ENCODE measurements at places on chromosomes 11 and 22.
A peak's percentile ranks its signal among the peaks of the same experiment; 100 is the strongest.

DNA sequence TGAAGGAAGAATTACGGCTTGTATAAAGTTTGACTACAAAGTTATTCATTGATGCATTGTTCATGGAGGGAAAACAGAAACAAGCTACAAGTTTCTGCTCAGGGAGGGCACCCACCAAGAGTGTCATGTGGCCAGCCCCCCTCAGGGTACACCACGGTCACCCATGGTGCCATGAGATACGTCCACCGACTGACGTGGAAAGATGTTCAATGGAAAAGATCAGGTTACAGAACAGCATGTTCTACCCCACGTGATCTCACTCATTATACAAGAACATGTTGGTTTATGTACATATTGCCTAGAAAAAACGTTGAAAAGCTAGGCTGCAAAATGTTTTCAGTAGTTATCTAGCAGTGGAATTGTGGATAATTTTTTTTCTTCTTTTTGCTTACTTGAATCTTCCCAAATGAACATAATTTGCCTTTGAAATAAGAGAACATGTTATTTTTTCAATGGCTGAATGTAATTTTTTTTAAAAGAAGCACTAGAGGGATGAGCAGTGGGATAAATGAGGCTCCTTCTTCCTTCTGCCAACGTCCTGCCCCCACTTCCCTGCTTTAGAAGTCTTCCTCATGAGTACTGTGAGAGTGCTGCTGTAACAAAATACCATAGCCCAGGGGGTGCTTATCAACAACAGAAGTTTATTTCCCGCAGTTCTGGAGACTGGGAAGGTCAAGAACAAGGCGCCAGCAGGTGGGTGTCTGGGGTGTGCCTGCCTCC is 22.5 kb downstream of the RCN1 start:
- no peak for DNase-seq

DNA sequence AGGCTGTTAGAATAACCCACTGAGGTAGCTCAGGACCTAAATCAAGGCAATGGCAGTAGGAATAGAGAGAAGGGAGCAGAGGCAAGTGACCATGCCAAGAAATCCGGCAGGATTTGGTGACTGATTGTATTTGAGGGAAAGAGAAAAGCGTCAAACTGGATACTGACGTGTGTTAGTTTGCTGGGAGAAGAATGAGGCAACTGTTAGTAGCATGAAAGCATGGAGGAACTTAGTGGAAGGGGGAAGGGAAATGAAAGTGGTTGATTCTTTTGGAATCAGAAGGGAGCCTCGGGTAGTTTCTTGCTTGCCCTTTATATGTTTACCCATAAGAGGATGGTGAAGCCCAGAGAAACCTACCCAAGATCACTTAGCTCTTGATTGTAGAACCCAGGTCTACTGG is 8.3 kb downstream of the PPFIBP2 start:
- DNase-seq: no peak

DNA sequence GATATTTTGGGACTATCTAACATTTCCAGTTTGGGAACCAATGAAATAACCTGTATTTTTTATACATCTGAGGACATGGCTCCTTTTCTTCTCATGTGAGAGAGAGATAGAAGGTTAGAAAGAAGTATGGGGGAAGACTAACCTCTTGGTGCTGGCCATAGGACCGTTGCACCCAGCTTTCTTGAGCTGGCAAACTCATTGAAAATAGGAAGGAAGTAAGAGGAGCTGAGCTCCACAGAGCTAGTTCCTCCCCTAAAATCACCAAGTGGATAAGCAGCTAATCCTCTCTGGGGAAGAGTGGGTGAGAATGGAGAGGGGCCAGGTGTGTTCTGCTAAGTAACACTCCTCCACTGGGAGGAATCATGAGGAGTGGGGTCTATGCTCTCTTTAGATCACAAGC is 387.4 kb upstream of the CADM1 start:
- DNase-seq: no peak

- DNase-seq: peak; percentile 11
Measured at GRCh38 chr11:27317751-27318150, 45.3 kb downstream of the CCDC34 start.

DNA sequence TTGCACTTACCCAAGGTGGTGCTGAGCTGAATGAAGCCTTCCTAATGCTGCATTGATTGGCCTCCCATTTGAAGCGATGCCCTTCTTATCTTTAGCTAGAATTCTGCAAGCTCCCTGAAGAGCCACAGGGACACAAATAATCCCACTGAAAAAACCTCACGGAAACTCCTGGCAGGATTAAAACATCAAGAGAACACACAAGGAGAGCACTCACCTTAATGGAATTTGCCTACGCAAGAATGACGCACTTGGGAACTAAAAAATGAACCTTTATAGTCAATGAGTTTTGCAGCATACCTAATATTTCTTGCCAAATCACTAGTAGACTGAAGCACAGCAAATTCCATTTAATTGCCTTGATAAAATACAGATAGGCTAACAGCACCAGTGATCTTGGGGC is 232.8 kb upstream of the UBASH3B start:
- no peak for DNase-seq

DNA sequence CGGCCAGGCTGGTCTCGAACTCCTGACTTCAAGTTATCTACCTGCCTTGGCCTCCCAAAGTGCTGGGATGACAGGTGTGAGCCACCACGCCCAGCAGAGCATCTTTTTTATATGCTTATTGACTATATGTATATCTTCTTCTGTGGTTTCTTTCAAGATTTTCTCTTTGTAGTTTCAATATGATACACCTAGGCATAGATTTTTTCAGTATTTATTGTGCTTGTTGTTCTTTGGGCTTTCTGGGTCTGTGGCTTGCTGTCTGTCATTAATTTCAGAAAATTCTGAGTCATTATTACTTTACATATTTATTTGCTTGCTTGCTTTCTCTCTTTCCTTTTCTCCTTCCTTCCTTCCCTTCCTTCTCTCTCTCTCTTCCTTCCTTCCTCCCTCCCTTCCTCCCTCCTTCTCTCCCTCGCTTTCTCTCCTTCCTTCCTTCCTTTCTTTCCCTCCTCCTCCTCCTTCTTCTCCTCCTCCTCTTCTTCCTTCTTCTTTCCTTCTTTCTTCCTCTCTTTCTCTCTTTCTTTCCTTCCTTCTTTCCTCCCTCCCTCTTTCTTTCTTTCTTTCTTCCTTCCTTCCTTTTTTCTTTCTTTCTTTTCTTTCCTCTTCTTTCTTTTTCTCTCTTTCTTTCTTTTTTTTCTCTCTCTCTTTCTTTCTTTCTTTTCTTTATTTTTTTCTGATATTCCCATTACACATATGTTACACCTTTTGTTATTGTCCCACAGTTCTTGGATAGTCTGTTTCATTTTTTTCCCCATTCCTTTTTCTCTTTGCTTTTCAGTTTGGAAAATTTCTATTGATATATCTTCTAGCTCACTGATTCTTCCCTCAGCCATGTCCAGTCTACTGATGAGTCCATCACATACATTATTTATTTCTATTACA is 10.9 kb upstream of the DCHS1 start:
- no peak for DNase-seq

DNA sequence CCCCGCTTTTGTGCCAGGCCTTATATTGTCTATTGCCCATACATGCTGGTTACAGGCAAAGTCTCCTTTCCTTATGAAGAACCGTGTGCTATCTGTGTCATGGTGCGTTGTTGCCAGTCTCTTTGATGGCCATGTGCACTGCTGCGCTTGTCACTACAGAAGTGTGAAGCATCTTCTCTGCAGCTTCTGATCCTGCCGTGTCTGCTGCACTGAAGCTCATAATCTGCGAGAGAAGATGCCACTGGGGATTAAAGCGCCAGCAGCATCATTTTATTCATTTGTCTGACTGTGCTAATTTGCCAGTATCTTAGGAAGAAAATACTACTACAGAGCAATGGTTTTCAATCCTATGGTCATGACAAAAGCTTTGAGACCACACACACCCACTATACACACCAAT is 330.1 kb downstream of the FAT3 start:
- no peak for DNase-seq

DNA sequence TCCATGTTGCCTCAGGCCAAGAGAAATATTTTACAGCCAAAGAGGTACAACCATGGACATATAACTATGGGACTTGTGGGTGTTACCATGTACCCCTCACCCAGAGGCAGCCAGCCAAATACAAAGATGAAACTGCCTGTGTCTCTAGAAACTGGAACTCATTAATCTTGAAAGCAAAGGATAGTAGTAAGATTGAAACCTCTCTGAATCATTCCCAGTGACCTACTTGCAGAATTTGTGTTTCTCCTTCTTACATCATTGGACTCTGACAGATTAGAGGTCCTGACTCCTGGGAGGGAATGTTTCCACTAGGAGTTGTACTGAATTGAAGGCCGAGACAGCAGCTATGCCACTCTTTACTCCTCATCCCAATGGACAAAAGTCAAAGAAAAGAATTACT is 257.4 kb upstream of the UBASH3B start:
- no peak for DNase-seq

GRCh38 chr11:2310786-2311352 is 9.1 kb downstream of the TSPAN32 start:
- DNase-seq: no peak

- DNase-seq: no peak
Measured at GRCh38 chr11:12767027-12767426, 92.8 kb downstream of the TEAD1 start.

DNA sequence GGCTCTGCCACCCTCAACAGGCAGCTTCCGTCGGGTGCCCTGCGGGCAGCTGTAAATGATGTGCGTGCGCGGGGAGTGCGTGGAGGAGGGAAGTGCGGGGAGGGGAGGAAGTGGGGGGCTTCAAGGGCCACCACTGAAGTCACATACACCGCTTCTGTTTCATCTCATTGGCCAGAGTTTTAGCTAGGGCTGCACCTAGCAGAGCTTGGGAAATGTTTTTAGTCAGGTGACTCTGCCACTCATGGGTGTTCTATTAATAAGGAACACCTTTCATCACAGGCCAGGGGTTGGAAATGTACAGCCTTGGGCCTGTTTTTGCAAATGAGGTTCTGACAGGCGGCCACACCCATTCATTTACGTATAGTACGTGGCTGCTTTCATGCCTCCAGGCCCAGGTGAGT is 14.6 kb downstream of the FAM118A start:
- DNase-seq: no peak

GRCh38 chr22:33666961-33667619 is 253.2 kb downstream of the LARGE1 start:
- DNase-seq: no peak

GRCh38 chr11:35487532-35488078 is 37.8 kb downstream of the PAMR1 start:
- no peak for DNase-seq

- DNase-seq: no peak
Measured at GRCh38 chr22:33542153-33542552, 378.1 kb downstream of the LARGE1 start.

DNA sequence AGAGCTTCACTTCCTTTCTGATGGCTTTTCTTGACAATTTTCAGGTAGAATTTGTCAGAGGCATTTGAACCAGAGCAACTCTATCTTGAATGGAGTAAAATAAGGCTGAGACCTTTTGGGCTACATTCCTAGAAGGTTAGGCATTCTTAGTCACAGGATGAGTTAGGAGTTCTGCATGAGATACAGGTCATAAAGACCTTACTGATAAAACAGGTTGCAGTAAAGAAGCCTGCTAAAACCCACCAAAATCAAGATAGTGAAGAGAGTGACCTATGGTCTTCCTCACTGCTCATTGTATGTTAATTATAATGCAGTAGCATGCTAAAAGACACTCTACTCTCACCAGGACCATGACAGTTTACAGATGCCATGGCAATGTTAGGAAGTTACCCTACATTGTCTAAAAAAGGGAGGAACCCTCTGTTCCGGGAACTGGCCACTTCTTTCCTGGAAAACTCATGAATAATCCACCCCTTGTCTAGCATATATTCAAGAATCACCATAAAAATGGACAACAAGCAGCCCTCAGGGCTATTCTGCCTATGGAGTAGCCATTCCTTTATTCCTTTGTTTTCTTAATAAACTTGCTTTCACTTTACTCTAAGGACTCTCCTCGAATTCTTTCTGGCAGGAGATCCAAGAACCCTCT is 1519.7 kb upstream of the TENM4 start:
- no peak for DNase-seq

GRCh38 chr22:25172153-25172552 is 27.5 kb upstream of the CRYBB3 start:
- peak; percentile 35 for DNase-seq

DNA sequence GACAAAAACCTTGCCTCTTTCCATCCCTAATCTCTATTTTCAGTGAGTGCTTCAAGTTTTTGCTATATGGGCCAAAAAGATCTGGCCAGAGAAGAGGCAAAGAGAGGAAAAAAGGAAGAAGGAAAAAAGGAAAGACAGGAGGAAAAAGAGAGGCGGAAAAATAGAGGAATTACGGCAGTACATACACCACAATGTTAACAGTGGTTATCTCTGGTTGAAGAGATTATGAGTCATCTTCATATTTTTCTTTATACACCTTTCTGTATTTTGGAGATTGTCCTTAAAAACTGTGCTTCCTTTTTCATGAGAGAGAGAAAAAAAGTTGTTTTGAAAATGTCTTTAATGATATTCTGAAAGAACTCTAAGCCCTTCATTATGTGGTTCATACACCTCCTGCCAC is 133.7 kb downstream of the SBF2 start:
- no peak for DNase-seq

GRCh38 chr11:37496201-37496600 is 898.2 kb upstream of the RAG2 start:
- no peak for DNase-seq

GRCh38 chr11:45477588-45477987 is 187.8 kb downstream of the CHST1 start:
- DNase-seq: no peak

- no peak for DNase-seq
Measured at GRCh38 chr11:1881442-1882264, 10.0 kb downstream of the PRR33 start.

DNA sequence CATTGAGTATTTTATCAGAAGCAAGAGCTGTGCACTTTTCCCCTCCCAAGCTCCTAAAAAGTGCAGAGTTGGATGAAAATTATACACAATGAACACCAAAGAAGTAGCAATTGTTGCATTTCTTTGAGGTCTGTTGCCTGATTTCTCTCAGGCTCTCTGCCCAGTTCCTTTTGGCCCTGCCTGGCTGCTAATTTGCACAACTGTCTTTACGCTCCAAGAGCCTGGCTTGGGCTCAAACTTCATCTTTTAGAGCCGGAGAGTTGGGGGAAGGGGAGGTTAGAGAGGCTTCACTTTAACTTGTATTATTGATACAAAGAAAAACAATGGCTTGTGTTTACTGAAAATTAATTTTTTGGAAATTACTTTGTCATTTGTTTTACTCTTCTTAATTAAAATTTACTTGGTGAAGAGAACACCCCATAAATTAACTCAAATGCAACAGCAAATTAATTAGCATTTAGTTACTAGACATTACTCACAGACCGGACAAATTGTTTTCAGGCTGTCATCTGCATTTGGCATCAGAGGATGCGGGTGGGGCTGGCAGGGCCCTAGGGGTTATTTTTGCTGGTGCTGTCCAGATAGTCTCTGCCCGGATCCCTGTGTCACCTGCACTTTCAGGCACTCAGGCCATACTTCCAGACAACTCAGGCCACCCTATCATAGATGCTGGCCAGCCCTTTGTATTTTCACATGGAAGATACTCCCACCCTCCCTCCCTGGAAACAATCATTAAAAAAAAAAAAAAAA is 407.3 kb downstream of the NXPE2 start:
- no peak for DNase-seq
